Suprapubic skin (tissue), 4 donors: ENCODE measurements at places on chromosomes 13 and 19. TPM values are rescaled to one million over a fixed set of nuclear protein-coding genes. Genes with fewer than 3 reads are reported as not detected.
A peak's percentile ranks its signal among the peaks of the same experiment; 100 is the strongest.

Gene PSG2
- total RNA-seq, result not detected

Gene C19orf73
- total RNA-seq, result 5.2 TPM

Gene IL12RB1
- not detected for total RNA-seq

DNA sequence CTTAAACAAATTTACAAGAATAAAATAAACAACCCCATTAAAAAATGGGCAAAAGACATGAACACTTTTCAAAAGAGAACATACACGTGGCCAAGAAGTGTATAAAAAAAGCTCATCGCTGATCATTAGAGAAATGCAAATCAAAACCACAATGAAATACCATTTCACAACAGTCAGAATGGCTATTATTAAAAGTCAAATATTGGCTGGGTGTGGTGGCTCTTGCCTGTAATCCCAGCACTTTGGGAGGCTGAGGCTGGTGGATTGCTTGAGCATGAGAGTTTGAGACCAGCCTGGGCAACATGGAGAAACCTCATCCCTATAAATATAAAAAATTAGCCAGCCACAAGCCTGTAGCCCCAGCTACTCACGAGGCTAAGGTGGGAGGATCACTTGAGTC is 89.9 kb downstream of the UBL3 start:
- no peak overlapping the region for H3K4me3 ChIP-seq
- no peak for DNase-seq
- no peaks in the 10 kb centered on the region for H3K27me3 ChIP-seq
- H3K4me1 ChIP-seq, result peaks cover 17% of the 10 kb centered on the region

GRCh38 chr19:6020972-6021805 is 43.2 kb upstream of the RANBP3 start:
- H3K27me3 ChIP-seq, result no peaks in the 10 kb centered on the region
- no peak overlapping the region for H3K27ac ChIP-seq
- H3K4me1 ChIP-seq, result peaks cover 2% of the 10 kb centered on the region

- no peak overlapping the region for H3K27ac ChIP-seq
- H3K4me3 ChIP-seq, result no peak overlapping the region
- DNase-seq, result no peak
- peaks cover 16% of the 10 kb centered on the region for H3K4me1 ChIP-seq
Observed at GRCh38 chr13:51822106-51822815, 18.3 kb upstream of the DHRS12 start.

DNA sequence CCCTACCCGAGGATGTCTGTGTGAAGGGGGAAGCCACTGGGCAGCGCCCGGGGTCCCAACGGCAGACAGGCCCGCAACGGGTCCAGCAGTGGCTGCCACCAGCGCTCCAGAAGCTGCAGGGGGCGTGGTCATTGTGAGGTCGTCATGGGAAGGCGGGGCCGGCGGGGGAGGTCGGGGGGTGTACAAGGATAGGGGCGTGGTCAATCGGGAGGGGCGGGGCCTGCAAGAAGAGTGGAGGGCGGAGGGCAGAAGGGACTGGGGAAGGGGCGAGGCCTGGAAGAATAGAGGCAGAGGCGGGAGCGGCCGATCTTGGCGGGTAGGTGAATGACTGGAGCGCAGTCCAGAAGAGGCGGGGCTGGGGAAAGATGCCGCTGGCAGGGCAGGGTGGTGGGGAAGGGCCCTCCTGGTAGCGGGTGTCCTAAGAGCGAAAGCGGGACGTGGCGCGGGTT is 4.4 kb downstream of the FUZ start:
- peak overlapping the region; percentile 70 for H3K27ac ChIP-seq
- H3K36me3 ChIP-seq, result peaks cover 23% of the 10 kb centered on the region
- H3K4me1 ChIP-seq, result peaks cover 33% of the 10 kb centered on the region
- DNase-seq, result peak; percentile 99

DNA sequence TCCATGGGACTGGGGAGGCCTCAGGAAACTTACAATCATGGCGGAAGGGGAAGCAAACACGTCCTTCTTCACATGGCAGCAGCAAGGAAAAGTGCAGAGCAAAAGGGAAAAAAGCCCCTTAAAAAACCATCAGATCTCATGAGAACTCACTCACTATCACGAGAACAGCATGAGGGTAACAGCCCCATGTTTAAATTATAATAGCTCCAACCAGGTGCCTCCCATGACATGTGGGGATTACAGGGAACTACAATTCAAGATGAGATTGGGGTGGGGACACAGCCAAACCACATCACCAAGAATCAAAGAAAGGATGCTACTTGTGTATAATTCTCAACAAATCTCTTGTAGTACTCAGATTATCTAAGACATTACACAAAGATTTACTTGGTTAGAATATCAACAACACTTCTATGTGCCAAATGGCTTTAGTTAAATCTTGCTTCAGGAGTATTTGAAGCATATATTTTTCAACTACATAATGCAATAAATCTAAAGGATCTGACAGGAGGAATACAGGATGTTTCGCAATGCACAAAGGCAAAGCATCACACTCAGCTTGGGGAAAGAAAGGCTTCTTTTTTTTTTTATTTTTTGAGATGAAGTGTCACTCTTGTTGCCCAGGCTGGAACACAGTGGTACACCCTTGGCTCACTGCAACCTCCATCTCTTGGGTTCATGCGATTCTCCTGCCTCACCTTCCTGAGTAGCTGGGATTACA is 180.0 kb downstream of the LHFPL6 start:
- no peak overlapping the region for H3K27ac ChIP-seq
- H3K27me3 ChIP-seq, result no peaks in the 10 kb centered on the region
- no peaks in the 10 kb centered on the region for H3K36me3 ChIP-seq
- no peaks in the 10 kb centered on the region for H3K4me1 ChIP-seq
